CD4-positive, alpha-beta memory T cell (primary cell): ENCODE measurements at places on chromosomes 12 and 14. TPM values are rescaled to one million over a fixed set of nuclear protein-coding genes. Genes with fewer than 3 reads are reported as not detected.

- DNase-seq = no peak
Observed at GRCh38 chr14:89628521-89628920, 211.5 kb upstream of the FOXN3 start.

The SIX1 gene
- total RNA-seq = not detected

DNA sequence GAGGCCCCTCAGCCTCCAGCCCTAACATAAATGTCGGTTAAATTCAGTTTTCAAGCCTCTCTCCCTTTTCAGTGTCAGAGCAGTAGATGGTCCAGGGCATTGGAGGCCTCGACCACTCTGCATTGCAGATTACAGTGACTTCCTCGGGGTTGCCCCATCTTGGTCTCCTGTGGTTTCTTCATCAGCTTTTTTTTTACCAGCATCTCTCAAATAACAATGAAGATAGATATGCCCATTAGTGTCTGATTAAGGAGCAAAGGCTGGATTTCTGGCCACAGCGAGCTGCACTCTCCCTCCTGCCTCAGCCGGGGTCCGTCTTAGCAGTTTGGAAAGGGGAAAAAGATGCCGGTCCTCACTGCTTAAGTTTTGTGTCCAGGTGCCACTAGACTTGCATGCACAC is 49.7 kb downstream of the C14orf132 start:
- no peak for DNase-seq

The RTL1 gene
- total RNA-seq = not detected

DNA sequence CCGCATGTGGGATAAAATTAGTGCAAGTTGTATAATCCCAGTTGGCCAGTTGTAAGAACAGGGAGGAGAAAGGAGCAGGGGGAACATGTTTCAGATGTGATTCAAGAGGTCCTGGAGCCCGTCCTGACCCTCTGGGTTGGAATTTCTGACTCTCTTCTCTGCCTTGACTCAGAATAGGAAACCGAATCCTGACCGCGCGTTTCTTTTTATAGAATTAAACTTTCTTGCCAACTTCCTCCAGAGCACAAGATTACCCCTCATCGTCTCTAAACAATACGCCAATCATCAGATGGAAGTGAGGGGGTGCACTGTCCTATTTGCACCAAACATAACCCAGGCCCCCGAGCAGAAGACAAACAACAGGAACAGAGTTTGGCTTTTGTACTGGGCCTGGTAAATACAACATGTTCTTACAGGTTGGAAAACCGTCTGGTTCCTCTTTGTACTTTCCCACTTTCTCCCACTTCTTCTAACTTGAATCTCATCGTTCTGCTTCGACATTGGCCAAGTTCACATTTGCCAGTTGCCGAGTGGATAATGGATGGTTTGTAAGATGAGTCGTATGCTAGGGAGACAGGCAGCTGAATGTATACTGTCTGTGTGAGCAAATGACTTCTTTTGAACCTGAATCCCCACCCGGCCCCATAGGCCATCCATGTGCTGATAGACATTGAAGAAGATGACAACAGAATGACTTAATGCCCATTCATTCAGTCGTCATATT is 42.6 kb upstream of the MED13L start:
- DNase-seq = no peak

The PMEL gene
- not detected for total RNA-seq

GRCh38 chr12:10293151-10293550 is 14.5 kb upstream of the KLRD1 start:
- DNase-seq = no peak

DNA sequence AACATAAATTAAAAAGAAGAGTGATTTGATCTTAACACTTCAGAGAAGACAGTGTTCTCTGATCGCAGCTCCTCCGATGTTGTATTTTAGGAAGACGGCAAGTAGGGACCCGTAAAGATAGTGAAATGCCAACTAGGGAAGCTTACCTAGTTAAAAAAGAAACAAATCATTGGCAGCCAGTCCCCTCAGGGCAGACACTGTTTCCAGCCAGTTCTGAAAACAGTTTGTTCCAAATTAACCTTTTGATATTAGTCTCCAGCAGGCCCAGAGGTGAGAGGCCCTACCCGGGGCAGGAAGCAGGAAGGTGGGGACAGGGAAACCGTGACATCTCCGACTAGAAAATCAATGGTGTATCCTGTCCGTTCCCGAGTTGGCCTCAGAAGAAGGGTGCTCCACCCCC is 56.0 kb downstream of the KSR2 start:
- no peak for DNase-seq

GRCh38 chr12:114625294-114625851 is 58.6 kb downstream of the TBX3 start:
- DNase-seq = no peak

- DNase-seq = no peak
Observed at GRCh38 chr12:22480016-22480415, 64.3 kb downstream of the C2CD5 start.

- DNase-seq = no peak
Observed at GRCh38 chr14:58805605-58806409, 168.0 kb downstream of the DACT1 start.

GRCh38 chr14:92960706-92961566 is 38.0 kb downstream of the CHGA start:
- no peak for DNase-seq

- DNase-seq = no peak
Observed at GRCh38 chr12:94258593-94258992, 110.2 kb downstream of the PLXNC1 start.

The STXBP6 gene
- total RNA-seq = not detected

The GPHB5 gene
- not detected for total RNA-seq

GRCh38 chr12:100716945-100717732 is 77.4 kb upstream of the ANO4 start:
- no peak for DNase-seq

DNA sequence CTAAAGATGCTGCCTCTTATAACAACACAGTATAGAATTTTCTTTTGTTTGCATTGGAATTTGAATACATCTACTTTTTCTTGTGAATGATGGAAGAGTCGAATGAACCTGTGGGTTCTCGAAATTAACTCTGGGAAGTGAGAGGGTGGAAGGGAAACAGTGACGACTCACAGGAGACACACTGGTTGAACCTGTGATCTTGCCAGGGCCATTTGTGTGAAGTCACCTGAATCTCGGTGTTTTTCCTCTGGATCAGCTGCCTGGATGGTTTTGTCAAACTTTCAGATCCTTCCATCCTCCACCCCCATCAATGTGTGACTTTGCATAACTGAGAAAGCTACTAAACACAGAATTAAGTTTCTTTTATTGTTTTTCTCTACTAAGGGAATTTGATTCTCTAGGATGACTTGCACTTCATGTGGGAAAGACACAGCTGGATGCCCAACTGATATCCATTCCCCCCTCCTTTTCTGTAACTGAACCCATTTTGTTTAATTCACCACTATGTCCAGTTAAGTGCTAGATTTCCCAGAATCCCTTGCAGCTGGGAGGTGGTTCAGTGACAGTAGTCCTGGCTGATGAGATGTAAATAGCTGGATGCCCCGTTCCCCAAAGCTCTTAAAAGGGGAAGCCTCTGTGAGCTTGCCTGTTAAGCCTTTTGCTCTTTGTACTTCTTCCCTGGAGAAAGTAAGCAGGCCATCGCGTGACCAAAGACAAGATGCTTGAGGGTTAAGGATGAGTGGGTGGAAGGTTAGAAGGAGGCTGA is 6.3 kb downstream of the PPFIBP1 start:
- DNase-seq = no peak

The GNB3 gene
- total RNA-seq = 5.1 TPM

The SIX6 gene
- total RNA-seq = not detected

DNA sequence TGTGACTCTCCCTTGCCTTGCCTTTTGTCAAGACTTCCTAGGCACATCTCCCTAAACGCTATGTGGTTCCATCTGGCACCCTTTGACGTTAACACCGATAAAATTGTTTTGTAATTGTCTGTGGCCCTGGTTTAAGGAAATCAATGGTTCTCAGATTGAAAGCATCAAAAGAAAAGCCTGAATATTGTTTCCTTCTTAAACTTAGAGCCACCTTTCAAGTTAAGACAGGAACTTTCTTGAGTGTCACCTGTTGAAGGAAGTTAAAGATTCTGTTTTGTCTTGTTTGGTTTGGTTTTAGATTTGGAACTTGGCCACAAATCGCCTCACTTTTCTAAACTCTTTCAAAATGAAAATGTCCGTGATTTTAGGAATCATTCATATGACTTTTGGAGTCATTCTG is 14.8 kb upstream of the DNAH10 start:
- DNase-seq = no peak

DNA sequence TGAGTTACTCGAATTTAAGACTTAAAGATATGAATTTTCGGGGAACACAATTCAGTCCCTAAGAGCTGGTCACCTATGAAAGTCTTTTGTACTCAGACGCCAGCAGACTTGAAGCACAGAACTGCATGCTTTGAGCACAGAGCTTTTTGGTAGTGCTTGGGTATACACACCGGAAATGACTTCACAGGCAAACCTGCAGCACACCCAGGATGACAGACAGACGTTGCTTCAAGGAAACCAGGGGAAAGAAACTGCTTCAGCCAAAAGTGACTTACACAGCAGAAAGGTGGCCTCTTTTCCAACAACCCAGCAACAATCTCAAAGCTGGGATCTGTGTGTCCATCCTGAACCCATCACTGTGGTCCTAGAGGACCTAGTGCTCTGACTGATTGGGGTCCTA is 975.1 kb downstream of the AACS start:
- DNase-seq = no peak

DNA sequence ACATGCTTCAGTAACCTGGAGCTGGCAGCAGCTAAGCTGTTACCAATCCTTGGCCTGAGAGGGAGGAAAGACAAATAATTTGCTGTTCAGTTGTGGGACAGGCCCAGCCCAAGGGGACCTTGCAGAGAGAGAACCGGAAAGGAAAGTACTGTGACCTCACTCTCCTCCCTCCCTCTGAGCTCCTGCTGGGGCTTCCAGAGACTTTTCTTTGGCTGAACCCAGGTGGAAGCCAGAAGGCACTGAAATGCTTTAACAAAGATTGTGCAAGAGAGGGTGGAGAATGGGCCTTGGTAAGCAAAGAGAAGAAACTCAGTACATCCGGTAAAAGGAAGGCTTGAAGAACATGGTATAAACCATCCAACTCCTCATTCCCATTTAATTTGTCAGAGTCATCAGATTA is 457.1 kb downstream of the GLT1D1 start:
- no peak for DNase-seq

DNA sequence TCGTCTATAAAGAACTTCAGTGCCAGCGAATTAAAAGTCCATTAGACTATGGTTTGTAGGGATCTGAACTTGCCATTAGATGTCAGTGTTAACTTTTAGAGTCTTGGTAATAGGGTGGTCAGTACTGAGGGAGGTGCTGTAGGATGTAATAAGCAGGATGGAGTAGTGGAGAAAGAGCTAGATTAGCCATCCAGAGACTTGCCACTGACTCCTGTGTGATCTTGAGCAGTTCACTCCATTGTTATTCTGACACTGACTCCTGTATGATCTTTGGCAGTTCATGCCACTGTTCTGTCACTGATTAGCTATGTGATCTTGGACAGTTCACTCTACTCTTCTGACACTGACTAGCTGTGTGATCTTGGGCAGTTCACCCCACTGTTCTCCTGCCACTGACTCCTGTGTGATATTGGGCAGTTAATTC is 133.6 kb downstream of the TTLL5 start:
- no peak for DNase-seq

The DHH gene
- total RNA-seq = 0.44 TPM

DNA sequence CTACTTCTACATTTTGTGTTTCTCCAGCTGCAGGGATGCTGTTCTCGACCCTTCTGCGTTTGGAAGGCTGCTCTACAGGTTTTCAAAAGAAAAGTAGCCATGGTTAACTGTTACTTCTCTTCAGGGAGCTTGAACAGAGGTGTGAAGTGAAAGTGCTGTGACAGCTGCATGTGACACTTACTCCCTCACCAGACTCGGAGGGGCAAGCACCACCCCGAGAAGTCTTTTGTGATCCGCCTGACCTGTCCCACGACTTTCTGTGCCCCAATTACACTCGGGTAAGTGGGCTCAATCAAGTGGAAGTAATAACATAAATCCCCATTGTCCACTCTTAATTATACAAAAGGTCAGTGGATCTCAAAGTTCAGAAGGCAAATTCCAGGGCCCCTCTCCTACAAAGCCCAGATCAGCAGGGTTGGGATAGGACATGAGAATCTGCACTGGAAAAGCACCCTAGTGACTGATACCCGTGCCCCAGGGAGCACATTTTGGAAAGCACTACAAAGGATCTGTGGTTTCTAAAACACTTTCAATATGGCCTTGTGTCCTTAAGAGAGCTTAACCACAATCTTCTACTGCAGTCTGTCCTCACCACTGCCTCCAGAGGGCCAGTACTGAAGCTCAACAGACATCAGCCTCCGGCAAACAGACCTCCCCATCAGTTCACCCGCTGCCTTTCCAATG is 11.5 kb downstream of the FICD start:
- DNase-seq = no peak

DNA sequence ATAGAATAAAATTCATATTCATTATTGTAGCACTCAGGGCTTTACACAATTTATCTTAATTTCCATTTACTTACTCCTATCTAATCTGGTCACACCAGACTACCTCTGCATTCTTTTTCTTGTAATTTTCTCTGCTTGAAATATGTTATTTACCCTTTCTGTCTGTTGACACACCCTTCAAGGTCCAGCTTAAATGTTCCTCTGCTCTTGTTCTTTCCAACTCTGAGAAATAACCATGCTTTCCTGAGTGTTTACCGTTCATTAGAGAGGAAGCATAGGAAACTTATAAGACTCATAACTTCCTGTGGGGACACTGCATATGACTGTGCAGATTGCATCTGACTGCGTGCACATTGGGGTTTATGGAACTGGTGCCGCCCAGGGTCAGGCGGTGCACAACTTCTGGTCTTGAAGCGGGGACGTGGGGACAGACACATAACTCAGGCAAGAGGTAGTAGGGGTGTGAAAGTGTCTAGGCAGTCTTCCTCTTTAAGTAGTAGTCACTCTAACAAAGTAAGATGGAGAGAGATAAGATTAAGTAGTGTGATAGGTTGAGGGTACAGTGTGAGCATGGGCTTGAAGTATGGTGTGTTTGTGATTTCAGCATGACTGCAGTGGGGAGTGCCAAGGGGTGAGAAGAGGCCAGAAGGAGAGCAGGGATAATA is 42.6 kb upstream of the FOXJ2 start:
- peak; percentile 60 for DNase-seq

- no peak for DNase-seq
Observed at GRCh38 chr12:46404225-46404631, 31.7 kb upstream of the SLC38A2 start.

The SYNE2 gene
- 280 TPM for total RNA-seq

- DNase-seq = no peak
Observed at GRCh38 chr14:21038441-21039422, 3.4 kb upstream of the RNASE7 start.

The PLEK2 gene
- 1.9 TPM for total RNA-seq

The COX8C gene
- not detected for total RNA-seq

DNA sequence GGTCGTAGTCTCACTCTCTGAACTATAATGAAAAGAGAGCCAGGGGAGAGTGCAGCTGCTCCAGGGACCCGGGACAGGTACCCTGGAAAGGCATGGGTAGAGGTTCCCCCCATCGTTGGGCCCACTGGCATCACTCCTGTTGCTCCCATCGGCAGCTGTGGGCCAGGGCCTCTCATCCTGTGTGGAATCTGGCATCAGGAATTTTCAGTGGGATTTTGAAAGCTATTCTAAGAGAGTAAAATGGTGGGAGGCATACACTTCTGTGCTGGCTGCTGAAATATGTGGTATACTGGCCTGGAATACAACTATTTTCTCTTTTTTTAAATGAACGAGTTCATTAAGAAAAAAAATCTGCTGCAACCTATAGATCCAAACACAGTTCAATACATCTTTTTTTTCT is 38.1 kb downstream of the EML1 start:
- no peak for DNase-seq

GRCh38 chr14:91119556-91120311 is 5.9 kb downstream of the DGLUCY start:
- no peak for DNase-seq

The MUCL1 gene
- total RNA-seq = not detected

GRCh38 chr14:30291216-30291615 is 267.7 kb upstream of the G2E3 start:
- DNase-seq = no peak

The CEP83 gene
- 11.2 TPM for total RNA-seq
